ENCODE measurements at places on chromosomes 5 and 9. TPM values are rescaled to one million over a fixed set of nuclear protein-coding genes. Genes with fewer than 3 reads are reported as not detected.

DNA sequence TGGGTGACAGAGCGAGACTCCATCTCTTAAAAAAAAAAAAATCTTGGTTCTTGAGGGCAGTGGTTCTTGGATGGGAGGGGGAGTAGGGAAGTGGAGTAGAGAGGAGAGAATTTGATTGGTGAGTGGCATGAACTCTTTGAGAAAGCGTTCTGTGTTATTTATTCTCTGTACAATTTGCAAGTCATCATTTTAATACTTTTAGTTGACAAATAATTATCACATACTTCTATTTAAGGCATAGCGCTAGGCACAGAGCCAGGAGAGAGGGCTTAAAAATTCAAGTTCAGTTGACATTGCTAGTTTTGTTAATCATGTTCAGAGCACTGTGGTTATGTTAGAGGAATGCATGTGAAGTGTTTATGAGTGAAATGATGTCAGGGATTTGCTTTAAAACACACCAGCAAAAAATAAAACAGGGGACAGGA, 24.6 kb downstream of the HSDL2 start:
- DNase-seq, result no peak

The PCDHGA8 gene
- total RNA-seq, result 1.4 TPM

The GBGT1 gene
- total RNA-seq, result 9.7 TPM

The CAMK4 gene
- total RNA-seq, result 8.3 TPM

The RAPGEF6 gene
- total RNA-seq, result 20.0 TPM

Data from H1 (cell line).